ENCODE measurements at places on chromosomes 5 and 9.

GRCh38 chr9:70535546-70536323 lies 121.3 kb upstream of the KLF9 start:
- no peak for DNase-seq

DNA sequence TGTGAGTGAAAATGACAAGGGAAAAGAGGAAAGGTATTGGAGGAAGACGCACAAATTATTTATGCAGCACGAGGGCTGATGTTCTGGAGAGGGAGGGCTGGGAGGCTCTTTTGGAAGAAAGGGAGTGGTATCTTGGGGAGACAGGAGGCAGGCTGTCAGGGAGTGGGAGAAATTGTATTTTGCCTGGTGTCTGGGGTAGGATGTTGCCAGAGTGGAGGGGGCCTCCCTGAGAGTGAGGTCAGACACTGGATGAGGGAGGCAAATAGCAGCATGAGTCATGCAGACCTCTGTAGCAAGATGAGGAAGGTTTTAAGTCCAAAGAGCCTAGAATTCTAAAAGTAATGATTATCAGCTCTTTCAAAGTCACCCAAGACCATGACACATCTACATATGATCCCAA lies 158.0 kb downstream of the DMRT2 start:
- DNase-seq: no peak

DNA sequence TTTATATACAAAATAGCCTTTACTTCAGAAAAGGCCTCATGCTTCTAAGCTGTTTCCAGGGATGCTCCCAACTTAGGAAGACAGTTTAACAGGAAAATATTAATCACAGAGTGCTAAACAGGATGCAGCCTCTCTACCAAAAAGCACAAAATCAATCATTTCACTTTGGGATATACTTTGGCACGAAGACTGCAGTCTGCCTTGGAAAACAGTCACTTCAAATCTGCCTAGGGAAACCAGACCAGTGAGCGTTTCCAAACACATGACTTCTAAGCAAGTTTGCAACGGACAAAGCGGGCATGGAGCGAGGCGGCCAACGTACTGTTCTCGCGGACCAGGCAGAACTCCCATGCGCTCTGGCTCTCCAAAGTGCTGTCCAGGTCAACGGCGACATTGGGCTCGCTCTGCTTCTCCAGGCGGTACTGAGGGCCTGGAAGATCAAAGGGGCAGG lies 201.0 kb downstream of the MAPKAP1 start:
- DNase-seq: no peak

DNA sequence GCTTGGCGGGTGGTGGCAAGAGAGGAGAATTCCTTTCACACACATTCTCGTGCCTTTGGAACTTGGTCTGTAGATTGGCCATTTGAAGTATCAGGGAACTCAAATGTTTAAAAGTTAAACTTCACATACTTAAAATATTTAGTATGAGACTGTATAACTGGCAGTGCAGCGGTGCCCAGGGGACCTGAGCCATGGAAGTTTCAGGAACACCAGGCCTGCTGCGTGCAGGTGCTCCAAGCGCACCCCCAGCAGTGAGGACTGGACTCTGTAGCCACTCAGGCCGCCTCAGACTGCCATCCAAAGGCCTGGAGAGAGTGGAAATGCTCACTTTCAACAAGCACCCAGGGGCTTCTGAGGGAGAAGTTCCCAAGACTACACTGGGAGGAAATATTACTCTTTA lies 273.5 kb upstream of the IRX2 start:
- DNase-seq: no peak

DNA sequence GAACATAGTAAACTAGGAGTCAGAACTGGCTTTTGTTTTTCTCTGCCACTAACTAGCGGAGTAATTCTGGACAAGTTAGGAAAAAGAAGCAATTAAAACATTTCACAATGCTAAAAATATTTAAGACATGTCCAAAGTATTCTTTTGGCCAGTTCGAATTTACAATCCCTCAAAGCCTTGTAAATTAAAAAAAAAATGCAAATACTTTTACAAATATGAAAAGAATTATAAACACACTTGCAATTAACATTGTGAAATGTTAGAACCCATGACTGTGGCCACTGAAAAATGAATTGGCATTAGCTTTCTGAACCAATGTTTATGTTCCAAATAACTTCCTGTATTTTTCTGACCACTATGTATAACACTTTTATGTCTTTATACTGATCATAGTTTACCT lies 2.2 kb downstream of the RAD1 start:
- DNase-seq: no peak

DNA sequence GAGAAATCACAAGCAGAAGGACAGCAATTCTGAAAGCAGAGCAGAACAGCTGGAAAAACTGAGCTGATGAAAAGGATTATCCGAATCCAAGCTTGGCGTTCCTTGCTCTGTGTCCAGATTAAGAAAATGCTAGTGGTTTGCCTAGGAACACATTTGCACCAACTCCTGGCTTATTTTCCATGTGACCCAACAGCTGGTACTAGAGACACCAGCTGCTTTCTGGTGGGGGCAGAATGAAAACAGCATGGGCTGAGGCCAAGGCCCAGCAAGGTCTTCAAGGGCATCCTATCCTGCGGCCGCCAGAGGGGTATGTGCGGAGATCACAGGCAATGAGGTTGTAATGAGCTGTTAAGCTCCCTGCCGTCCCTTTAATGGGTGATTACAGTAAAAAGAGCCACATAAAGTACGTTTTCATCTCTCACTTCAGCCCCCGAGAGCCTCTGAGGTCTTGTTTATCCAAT lies 131.5 kb downstream of the DOCK8 start:
- no peak for DNase-seq

DNA sequence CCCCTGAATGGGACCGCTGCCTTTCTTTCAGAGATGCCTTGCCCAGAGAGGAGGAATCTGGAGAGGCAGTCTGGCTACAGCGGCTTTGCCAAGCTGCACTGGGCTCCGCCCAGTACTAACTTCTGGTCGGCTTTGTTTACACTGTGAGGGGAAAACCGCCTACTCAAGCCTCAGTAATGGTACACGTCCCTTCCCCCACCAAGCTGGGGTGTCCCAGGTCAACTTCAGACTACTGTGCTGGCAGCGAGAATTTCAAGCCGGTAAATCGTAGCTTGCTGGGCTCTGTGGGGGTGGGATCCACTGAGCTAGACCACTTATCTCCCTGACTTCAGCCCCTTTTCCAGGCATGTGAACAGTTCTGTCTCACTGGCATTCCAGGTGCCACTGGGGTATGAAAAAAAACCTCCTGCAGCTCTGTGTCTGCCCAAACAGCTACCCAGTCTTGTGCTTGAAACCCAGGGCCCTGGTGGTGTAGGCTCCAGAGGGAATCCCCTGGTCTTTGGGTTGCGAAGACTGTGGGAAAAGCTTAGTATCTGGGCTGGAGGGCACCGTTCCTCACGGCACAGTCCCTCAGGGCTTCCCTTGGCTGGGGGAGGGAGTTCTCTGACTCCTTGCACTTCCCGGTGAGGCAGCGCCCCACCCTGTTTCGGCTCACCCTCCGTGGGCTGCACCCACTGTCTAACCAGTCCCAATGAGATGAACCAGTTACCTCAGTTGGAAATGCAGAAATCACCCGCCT lies 171.2 kb downstream of the CWC27 start:
- DNase-seq: no peak

GRCh38 chr9:1253064-1253979 lies 203.2 kb downstream of the DMRT2 start:
- DNase-seq: no peak

GRCh38 chr5:88778736-88779135 lies 104.2 kb downstream of the MEF2C start:
- DNase-seq: no peak

DNA sequence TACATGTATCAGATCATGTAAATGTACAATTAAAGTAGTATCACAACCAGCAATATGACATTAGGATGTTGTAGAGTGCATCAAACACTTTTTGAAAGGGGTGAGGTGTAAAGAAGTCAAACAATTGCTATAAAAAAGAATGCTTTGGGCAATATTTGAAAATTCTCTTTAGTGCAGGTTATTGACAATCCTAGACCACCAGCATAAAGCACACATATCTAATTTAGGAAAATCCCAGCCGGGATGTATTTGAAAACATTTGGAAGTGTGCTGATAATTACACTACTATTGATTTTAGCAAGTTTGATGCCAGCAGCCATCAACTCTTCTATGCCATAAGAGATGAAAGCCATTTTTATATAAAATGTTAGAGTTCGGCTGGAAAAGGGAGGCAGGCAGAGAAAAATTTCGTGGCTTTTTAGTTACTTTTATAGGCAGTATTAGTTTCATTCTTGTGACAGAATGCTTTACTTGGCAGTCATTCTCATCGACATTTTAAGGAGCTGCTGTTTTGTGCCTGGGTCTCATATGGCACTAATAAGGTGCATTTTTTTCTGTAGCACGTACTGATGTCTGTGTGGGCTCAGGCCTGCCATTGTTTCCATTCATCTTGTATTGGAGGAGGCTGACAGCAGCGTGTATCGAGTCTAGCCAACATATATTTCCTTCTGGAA lies 285.7 kb downstream of the AOPEP start:
- no peak for DNase-seq

- no peak for DNase-seq
These were observed 3.0 kb upstream of the SMC2 start for GRCh38 chr9:104091116-104091515.

DNA sequence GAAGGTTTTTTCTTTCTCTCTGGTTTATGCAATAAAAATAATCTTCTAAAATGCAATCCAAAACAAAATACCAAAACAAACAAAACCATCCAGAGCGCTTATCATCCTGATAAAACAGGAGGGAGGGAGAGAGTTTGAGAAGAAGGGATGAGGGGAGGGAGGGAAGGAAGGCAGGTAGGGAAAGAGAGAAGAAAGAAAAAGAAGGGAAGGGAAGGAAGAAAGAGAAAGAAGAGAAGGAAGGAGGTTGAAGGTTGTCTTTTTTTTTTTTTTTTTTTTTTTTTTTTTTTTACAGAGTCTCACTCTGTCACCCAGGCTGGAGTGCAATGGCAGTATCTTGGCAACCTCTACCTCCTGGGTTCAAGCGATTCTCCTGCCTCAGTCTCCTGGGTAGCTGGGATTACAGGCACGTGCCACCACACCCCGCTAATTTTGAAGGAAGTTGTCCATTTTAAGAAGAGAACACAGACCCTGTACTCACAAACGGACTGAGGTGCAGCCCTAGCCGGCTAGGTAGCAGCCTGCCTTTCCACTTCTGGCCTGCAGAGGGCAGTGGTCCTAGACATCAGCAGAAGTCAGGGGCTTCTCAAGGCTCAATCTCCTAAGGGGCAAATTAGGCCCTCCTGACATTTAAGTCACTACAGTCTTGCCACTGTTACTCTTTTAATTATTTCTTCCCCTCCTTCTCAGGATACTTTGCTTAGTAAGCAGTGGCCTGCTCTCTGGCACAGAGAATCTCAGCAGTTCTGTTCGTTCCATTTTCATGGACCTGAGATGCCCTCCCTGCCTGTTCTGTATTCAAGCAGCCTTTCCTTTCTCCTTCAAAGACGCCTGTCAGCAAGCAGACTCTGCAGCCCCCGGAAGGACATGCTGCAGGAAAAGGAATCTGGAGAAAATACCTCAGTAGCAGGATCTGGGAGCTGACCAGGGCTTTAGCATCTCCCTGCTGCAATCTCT lies 76.4 kb downstream of the EPB41L4B start:
- no peak for DNase-seq

- DNase-seq: no peak
These were observed 200.3 kb downstream of the SNX18 start for GRCh38 chr5:54717870-54718269.

DNA sequence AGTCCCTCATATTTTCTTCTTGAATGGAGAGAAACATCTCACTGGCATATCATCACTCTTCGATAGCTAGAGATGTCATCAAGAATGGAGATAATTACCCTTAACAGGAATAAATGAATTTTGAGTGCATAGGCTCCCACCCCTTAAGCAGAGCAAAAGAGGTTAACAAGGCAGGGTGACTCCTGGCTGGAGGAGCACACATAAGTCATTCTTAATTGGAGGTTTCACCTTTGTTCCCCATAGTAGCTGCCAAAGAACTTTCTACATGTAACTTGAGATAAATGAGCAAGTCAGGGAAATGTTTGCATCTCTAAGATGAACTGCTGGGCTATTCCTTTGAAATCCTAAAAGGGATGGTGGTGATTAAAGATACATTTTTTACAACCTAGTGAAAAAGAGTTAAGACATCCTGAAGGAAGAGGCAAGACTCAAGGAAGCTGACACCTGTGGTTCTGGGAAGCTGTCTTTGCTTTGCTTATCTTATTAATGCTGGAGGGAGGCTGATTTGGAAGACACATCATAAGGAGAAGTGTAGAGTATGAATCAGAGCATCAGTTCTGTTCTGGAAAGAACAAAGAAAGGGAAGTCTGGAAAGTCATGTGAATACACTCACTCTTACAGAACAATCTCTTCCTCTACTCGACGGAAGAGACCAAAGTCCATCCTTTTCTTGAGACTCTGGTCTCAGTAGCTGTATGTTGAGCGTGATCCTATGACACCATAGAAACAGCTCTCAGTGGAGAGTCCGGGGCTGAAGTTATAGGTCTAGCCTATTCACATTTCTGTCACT lies 326.3 kb downstream of the OSTF1 start:
- DNase-seq: no peak

GRCh38 chr5:132433141-132433540 lies 57.4 kb downstream of the IRF1 start:
- no peak for DNase-seq
